ENCODE measurements at places on chromosomes 7 and 10.
A peak's percentile ranks its signal among the peaks of the same experiment; 100 is the strongest.

- no peak for DNase-seq
These were observed 127.8 kb downstream of the ICA1 start for GRCh38 chr7:8134089-8134733.

DNA sequence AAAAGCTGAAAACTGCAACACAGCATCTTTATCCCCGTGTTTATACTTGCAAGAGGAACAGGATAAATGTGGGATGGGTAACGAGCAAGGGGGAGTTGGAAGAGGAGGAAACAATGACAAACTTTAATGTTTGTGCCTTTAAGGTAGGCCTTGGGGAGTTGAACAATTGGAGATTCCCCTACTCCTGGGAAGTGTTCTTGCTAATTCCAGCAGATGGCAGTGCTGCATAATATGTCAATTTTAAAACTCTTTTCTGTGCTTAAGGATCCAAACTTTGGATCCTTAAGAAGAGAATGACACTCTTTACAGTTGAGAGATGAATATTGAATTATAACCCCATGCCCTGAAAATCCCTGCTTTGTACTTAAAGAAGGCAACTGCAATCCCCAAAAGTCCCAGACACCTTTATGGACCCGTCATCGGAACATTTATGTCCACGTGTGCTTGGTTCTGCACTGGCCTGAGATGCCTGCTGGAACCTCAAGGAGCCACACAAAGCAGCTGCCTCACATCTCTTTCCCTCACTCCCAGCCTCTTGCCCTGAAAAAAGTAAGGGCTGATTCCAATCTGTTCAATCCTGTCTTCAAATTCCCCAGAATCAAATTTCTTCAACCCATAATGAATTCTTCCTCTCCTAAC lies 12.0 kb downstream of the IFIT5 start:
- no peak for DNase-seq

- DNase-seq = no peak
These were observed 11.8 kb downstream of the TMEM72 start for GRCh38 chr10:44922796-44923545.

- DNase-seq = no peak
These were observed 8.6 kb upstream of the WBP1L start for GRCh38 chr10:102735065-102735562.

DNA sequence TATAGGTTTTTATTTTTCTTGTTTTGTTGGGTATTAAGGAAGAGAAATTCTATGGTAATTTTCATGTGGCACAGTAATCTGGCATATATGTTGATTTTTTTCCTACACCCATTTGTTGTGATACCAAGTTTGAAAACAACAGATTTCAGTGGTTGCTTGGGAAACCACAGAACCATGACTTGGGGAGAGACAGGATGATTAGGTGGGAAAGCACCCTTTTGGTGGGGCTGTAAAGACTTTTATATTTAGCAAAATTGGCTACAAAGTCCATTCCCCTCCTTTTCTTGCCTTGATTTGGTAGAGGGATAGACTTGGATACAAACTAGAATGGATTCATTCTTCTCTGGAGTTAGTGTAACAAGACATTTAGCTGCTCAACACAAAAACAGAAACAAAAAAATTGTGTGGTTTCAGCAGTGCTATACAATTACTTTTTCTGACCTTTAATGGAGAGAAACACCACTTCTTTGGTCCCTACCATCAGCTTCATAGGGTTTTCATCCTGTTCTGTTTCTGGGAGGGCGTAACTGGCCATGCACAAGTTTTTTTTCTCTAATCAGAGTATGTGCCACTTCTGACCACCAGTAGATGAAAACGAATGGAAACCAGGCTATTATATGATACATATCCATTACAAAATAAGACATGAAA lies 52.7 kb downstream of the FIGNL1 start:
- DNase-seq = no peak

DNA sequence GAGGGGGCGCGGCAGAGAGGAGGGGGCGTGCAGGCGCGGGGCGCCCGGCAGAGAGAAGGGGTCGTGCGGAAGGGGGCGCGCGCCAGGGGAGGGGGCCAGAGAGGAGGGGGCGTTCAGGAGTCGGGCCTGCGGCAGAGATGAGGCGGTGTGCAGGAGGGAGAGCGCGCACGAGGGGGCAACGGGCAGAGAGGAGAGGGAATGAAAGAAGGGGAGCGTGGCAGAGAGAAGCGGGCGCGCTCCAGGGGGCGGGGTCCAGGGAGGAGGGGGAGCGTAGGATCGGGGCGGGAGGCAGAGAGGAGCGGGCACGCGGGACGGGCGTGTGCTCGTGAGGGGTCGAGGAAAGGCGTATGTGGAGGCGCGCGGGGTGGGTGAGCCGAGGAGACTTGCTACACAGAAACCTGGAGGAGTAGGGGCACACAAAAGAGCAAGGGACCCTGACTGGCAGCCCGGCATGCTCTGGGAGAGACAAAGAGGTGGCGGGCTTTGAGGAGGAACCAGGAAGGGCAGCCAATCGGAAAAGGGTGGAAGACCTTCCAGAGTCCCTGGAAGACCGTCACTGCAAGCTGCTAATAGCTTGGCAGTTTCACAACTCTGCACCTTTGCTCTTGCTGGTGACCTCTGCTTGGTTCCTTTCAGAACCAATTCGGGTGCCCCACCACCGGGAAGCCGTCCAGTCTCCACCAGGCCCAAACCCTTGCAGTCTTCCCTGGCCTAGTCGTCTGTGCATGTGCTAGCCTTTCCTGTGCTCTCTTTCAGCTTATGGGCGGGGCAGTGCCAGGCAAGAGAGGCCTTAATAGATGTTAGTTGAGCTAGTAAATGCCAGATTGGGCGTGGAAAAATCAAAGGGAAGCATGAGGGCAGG lies 639 bp downstream of the DYDC2 start:
- peak; percentile 44 for DNase-seq
